ENCODE measurements at places on chromosomes 1 and 21.

GRCh38 chr1:68745011-68745410 is 248.1 kb upstream of the DEPDC1 start:
- DNase-seq: peak; percentile 71

GRCh38 chr1:76121850-76122249 is 47.3 kb downstream of the ST6GALNAC3 start:
- no peak for DNase-seq

- no peak for DNase-seq
Measured at GRCh38 chr1:59693406-59693805, 121.3 kb upstream of the HOOK1 start.

DNA sequence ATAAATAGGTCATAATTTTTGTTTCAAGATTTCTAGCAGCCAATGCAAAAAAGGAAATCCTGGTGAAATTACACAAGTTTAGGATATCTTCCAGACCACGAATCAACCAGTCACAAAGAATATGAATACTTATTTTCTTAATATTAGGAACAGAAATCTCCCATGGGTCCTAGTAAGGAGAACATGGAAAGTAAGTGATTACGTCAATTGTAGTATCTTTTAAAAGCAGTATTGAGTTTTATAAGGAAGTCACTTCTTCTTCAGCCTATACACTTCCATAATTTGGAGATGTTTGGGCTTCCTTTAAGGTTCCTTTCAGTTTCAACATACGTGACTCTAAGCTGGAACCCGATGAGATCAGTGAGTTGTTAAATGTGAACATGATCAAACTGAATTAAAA is 534.5 kb downstream of the USP25 start:
- no peak for DNase-seq

GRCh38 chr1:209207126-209207700 is 376.3 kb upstream of the CAMK1G start:
- DNase-seq: peak; percentile 38

GRCh38 chr21:28953247-28953646 is 39.4 kb downstream of the LTN1 start:
- no peak for DNase-seq

DNA sequence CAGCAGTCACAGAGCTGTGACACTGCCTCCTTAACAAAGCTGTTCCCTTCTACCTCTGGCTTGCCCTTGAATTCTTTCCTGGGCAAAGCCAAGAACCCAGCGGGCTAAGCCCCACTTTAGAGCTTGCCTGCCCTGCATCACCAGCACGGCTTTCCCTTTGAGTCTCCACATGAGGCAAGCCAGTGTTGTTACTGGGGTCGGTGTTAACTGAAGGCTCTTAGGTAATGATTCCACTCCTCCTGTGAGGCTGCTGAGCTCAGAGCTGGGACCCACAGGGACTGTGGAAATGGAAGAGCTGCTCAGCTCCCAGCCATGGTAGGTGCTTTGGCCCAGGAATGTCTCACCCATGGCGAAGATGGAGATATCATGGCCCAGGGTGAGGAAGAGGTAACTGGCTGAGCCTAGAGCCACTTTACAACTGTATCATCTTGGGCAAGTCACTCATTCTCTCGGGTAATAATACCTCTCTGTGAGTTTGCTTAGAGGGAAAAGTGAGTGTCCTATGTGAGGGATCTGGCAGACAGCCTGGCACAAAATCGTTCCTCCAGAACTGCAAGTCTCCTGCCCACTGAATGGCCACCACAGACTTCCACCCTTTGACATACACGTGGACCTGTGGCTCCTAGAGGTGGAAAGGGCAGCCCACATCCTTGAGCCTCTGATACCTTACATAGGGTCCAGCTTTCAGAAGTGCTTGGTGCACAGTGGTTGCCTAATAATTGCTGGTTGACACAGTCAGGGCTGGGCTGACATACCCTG is 654.1 kb downstream of the PTPRU start:
- no peak for DNase-seq

DNA sequence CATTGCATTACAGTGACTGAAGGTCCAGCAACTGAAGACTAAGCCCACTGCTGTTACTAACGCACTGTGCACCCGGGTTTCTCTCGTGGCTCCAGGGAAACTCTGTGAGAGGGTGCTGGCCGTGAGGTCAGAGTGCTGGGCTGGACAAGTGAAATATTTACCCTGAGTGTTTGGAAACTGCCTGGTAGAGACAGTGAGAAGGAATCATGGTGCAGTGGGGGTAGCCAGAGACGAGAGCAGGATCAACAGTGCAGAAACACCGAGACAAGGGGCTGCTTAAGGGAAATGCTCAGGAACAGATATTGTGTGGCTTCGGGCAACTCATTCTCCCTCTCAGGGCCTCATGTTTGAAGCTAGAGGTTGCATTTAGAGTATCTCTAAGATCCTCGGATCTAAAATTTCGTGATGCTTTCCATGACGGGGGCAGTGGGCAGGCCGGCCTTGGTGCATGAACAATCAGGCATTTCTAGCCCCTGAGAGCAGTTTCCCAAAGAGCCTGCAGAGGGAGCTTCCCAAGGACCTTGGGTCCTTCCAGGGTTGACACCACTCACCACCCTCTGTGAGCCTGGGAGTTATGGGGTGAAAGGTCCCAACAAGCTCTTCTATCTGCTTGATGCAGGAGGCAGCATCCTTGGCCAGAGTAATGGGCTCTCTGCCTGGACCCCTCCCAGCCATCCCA is 9.7 kb downstream of the CD2 start:
- DNase-seq: peak; percentile 18

DNA sequence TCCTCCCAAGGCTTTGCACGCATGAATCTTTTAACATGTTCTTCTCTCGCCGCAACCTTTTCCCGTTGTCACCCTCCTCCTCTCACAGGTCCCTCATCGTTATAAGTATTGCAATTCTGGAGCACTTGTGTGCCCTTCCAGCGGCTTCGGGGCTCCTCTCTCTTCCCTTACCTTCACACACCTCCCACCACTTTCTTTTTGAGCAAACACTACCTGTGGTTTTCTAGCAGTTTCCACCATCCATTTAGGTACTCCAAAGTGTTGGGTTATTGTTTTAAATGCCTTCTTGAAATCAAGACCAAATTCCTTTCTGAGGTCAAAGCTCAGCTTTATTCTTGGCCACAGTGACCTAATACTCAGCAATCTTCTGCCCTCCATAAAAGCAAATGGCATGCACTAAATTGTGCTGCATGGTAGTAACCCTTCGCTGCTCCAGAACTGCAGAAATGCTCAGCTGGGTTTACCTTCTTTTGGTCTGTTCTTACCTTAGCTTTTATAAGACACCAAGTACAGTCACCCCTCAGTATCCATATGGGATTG is 472.4 kb downstream of the SETD4 start:
- DNase-seq: no peak

GRCh38 chr1:62800825-62801306 is 16.9 kb downstream of the ATG4C start:
- no peak for DNase-seq

GRCh38 chr1:28322194-28322593 is 6.6 kb upstream of the MED18 start:
- peak; percentile 84 for DNase-seq

DNA sequence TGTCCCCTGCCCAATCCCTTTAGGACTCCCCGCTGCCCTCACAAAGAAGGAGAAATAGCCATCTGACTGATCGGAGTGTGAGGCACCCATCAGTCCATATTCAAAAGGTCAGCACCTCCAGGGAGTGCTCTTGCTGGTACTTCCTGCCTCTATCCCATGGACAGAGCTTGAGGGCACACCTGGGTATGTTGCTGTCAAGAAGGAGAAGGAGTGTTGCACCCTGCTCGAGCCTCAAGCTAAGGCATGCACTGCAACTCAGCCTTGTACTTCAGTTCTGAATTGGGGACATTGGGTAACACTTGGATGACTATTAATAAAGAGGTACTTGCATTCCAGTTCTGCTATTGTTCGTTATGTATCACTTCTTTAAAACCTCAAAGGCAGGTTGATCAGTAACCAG is 190.3 kb upstream of the ZC3H12A start:
- no peak for DNase-seq

DNA sequence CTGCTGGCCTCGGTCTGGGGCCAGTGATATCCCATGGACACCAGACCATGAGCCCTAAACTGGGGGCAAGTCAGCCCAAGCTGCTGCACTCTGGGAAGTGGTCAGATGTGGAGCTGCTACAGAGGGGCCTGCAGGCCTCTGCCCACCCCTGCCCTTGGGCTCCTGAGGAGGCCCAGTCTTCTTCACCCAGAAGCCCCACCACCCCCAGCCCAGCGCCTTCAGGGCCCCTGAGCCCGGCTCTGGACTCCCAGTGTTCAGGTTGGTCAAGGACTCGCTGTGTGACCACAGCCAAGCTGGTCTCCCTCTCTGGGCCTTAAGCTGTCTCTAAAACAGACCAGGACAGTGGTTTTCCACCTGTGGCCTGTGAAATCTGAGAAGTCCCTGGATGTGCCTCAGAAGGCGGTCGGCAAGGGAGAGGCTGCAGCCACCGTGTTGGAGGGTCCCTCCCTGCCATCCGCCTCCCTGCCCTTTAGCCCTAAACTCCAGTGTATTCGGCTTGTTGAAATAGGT is 79.7 kb upstream of the TMEM51 start:
- no peak for DNase-seq

Data from NCI-H69 (cell line).